A673 (cell line): ENCODE measurements at places on chromosomes 7 and 10. TPM values are rescaled to one million over a fixed set of nuclear protein-coding genes. Genes with fewer than 3 reads are reported as not detected.

DNA sequence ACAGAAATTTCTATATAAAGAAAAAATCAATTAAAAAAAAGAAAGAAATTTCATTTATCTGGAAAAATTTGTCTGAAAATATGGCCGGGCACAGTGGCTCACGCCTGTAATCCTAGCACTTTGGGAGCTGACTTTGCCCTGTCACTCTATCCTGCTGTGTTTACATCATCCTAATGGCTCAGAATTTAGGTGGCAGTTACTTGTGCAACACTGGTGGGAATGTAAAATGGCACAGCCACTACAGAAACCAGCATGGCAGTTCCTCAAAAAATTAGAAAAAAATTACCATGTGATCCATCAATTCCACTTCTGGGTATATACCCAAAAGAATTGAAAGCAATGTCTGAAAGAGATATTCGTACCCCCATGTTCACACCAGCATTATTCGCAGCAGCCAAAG lies 405.2 kb upstream of the AUTS2 start:
- DNase-seq = no peak

DNA sequence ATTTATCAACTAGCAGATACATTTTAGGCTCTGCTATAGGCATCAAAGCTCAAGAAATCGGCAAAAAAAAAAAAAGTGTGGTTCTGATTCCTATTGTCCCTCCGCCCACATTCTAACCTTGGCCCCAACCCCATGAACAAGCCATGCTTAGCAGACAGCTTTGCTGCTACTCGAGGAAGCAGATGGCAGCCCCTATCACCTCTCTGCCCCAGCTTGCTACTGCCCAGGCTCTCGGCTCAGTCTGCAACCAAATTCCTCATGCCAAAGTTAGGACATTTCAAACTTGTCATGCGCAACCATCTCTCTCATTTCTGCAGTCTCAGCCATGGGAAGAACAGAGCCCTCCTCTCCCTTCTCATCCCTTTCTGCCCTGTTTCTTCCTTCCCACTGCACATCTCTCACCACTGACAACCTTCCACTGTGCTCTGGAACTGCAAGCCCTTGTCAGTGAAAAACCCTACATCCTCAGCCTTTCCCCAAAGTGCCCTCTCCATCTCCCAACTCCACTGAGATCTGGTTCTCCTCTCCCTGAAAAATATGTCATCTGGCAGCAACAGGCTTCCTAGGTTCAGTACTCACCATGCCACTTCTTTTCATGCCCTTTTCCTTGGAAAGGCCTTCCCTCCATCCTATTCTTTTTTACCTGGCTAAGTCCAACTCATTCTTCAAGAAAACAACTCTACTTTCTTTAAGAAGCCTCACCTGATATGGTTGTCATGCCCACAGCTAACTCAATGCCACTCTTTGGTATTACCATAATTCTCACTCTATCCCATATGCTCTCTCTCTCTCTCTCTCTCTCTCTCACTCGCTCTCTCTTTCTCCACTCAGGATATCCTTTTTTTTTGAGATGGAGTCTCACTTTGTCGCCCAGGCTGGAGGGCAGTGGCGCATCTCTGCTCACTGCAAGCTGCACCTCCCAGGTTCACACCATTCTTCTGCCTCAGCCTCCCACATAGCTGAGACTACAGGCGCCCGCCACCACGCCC lies 60.1 kb upstream of the FHIP2A start:
- no peak for DNase-seq

Gene SORCS3
- total RNA-seq = not detected in 2 replicates

- peak; percentile 73 for DNase-seq
These were observed 439 bp upstream of the EMX2 start for GRCh38 chr10:117541909-117542705.

Gene FAM221A
- total RNA-seq = 8.2 and 12.0 TPM in 2 replicates

- DNase-seq = peak; percentile 37
These were observed 118.5 kb downstream of the ARL4A start for GRCh38 chr7:12805957-12806356.

DNA sequence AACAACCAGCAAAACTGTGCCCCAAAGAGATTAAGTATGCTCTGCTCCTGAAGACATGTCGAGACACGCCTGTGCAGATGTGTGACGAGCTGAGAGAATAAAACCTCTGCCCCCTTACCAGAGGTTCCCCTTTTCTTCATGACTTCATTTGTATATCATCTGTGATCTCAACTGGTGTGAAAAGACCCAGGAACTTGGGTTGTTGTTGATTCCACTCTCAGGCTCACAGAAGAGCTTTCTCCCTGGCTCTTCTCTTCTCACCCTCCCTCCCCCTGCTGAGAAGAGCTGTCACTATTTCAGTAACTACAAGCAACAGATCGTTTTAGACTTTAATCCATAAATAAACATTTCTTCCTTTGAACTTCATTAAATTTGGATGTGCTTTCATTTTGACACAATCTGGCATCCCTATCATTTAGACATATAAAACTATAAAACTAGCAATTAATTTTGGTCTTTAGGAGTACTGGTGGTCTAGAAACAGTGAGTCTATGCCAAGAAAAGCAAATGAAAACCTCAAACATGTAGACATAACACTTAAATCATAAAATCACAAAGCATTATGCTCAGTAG lies 179.3 kb upstream of the FZD8 start:
- peak; percentile 28 for DNase-seq

GRCh38 chr10:88949051-88949450 lies 3.5 kb downstream of the ACTA2 start:
- DNase-seq = no peak

- DNase-seq = no peak
These were observed 375.0 kb upstream of the FZD8 start for GRCh38 chr10:36017137-36017536.

DNA sequence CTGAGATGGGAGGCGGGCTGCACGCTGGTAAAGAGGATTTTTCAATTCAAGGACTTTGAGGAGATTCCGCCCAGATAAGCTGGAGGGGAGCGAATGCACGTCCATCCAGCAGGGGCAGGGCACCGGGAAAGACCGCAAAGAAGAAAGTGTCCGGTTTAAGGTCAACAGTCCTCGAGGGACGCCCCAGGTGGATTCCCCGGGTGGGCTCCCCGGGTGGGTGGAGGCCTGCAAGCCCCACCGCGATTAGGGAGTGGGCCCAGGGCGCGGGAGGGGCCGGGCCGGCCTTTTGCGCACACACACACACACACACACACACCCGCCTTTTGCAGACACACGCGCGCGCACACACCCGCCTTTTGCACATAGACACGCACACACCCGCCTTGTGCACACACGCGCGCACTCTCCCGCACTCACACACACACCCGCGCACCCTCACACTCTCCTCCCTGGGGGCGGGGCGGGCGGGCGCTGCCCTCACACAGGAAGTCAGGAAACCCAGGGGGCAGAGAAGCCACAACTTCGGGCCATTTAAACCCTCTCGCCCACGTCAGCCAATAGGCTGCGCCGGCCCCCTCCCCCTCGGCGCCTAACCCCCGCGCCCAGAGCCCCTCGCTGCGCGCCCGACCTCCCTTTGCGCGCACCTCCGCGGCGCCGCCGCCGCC lies 615 bp downstream of the ARHGAP12 start:
- DNase-seq = peak; percentile 81

Gene ASZ1
- not detected in 2 replicates for total RNA-seq

GRCh38 chr10:10462151-10462941 lies 555.3 kb upstream of the CELF2 start:
- no peak for DNase-seq

GRCh38 chr10:11107948-11108347 lies 90.3 kb downstream of the CELF2 start:
- no peak for DNase-seq

Gene SLC26A5
- total RNA-seq = not detected in 2 replicates

Gene CCDC172
- total RNA-seq = not detected in 2 replicates

GRCh38 chr7:100137851-100138760 lies 10.6 kb upstream of the LAMTOR4 start:
- no peak for DNase-seq

Gene ADRA2A
- not detected in 2 replicates for total RNA-seq

DNA sequence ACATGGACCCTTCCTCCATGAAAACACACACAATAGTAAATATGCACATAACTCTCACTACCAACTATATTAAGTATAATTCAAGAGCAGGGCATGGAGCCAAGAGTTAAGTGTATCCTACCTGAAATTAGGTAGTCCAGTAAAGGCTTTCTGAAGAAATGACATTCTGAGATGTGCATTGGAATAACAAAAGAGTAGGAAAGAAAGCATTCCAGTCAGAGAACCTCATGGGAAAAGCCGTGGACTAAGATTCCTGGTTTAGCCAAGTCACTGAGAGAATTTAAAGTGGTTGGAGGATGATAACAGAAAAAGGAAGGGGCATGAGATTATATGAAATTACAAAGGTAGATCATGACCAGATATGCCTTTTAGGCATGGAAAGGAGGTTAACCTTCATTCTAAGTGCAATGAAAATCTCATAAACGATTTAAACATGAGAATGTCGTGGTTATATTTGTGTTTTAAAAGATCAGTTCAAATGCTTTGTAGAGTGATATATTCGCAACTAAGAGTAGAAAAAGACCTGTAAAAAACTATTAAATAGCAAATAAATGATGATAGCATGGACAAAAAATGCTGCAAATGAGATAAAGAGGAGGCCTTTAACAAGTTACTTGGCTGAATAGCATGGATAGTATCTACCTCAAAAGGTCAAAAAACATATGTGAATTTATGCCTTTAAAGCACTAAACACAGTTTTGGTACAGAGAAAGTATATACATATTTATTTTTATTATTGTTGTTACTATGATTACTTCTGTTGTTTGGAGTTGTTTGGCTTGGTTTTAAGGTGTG lies 767.4 kb upstream of the GHITM start:
- no peak for DNase-seq

Gene TRIM74
- total RNA-seq = 0.31 TPM in 1 of 2 replicates, not detected in the other

Gene PPP1R3A
- not detected in 2 replicates for total RNA-seq
